AG09309 (cell line): ENCODE measurements at places on chromosomes 1 and 21.
A peak's percentile ranks its signal among the peaks of the same experiment; 100 is the strongest.

DNA sequence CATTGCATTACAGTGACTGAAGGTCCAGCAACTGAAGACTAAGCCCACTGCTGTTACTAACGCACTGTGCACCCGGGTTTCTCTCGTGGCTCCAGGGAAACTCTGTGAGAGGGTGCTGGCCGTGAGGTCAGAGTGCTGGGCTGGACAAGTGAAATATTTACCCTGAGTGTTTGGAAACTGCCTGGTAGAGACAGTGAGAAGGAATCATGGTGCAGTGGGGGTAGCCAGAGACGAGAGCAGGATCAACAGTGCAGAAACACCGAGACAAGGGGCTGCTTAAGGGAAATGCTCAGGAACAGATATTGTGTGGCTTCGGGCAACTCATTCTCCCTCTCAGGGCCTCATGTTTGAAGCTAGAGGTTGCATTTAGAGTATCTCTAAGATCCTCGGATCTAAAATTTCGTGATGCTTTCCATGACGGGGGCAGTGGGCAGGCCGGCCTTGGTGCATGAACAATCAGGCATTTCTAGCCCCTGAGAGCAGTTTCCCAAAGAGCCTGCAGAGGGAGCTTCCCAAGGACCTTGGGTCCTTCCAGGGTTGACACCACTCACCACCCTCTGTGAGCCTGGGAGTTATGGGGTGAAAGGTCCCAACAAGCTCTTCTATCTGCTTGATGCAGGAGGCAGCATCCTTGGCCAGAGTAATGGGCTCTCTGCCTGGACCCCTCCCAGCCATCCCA lies 9.7 kb downstream of the CD2 start:
- no peak for DNase-seq

- DNase-seq = no peak
These were observed 164.4 kb upstream of the DPT start for GRCh38 chr1:168893359-168893801.

DNA sequence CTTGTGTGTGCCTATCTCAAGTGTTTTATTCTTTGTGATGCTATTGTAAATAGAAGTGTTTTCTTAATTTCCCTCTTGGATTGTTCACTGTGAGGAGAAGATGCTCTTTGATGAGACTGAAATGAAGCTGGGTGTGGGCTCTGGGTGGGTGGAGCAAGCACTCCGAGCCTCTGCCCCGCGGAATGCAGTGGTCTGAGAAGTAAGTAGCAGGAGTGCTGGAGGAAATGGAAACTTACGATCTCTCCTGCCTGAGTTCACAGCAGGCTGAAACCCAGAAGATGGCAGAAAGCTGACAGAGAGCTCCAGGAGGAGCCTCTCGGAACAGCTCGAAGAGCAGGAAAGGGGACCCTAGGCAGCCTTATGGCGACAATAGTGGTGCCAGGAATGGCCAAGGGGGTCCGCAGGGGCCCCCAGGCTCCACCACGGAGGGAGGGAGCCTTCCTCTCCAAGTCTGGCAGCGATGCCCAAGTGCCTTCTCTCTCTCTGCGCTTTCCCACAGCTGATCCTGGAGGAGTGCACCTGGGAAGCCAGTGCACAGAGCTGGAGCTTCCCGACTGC lies 126.8 kb upstream of the COL6A1 start:
- no peak for DNase-seq

- DNase-seq = peak; percentile 94
These were observed 105.4 kb downstream of the PTPN14 start for GRCh38 chr1:214445831-214446614.

GRCh38 chr21:41821081-41821755 lies 54.4 kb upstream of the RIPK4 start:
- no peak for DNase-seq

DNA sequence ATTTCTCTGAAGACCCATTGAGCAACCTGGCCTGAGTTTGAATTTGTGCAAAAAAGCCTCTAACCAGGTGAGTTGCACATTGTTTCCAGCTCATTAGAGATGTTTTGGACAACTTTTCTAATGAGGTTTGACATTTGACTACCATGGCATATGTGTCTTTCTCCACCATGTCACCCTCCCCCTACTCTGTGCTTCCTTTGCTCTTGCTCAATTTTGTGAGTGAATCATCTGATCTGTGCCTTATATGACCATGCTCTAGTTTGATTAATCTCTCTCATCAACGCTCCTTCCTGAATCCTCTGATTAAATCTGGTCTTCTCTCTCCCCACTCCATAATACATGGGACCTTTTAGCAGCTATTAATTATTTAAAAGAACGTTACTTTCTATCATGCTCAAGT lies 144.8 kb upstream of the SAMSN1 start:
- DNase-seq = no peak

DNA sequence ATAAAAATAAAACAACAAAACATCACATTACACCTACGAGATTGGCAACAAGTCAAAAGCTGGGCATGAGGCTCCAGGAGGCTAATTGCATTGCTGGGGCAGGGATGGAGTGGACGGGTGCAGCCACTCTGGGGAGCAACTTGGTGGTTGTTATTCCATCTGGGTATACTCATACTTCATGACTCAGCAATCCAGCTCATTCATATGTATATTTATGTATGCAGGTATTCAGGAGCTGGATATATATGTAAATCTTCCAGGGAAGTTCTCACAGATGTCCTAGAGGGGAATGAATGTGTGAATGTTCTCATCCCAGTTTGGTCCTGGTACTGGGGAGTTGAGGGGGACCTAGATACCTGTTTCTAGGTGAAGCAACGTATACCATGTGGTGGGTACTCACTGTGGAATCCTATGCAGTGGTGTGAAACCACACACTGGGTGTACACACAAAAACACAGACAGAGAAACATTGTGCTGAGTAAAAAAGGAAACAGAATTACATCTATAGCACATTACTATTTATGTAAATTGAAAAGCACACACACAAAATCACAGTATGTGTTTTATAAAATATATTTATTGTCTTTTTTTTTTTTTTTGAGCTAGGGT lies 79.7 kb upstream of the RAB4A start:
- no peak for DNase-seq

GRCh38 chr1:41504114-41505035 lies 19.9 kb upstream of the EDN2 start:
- no peak for DNase-seq

DNA sequence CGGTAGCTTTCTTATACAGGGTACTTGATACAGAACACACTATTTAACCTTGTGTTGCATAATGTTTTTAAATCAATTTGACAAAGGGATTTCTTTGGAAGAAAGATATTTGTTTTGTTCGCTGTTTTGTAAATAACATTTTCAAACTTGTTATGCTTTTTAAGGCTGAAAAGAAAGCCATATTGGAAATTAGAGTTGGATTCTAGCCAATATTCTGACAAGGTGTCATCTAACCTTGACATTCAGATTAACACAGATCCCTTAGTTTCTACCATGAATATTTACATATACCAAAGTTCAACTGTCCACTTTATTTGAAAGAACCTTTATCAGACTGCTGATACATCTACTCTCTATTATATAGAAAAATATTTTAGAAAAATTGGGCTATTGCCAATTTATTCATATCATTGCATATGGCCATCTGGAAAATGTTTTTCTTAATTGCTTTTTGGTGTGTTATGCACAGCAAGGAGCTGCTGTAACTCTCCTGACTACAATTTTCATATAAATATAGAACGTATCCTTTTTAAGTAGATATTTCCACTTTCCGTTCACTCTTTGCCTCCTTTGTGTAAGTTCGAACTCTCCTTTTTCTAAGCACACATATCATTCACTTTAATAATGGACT lies 206.3 kb downstream of the NCAM2 start:
- DNase-seq = no peak

- no peak for DNase-seq
These were observed 57.9 kb upstream of the CXADR start for GRCh38 chr21:17455028-17455353.

GRCh38 chr1:60423146-60423780 lies 349.7 kb upstream of the C1orf87 start:
- DNase-seq = no peak

DNA sequence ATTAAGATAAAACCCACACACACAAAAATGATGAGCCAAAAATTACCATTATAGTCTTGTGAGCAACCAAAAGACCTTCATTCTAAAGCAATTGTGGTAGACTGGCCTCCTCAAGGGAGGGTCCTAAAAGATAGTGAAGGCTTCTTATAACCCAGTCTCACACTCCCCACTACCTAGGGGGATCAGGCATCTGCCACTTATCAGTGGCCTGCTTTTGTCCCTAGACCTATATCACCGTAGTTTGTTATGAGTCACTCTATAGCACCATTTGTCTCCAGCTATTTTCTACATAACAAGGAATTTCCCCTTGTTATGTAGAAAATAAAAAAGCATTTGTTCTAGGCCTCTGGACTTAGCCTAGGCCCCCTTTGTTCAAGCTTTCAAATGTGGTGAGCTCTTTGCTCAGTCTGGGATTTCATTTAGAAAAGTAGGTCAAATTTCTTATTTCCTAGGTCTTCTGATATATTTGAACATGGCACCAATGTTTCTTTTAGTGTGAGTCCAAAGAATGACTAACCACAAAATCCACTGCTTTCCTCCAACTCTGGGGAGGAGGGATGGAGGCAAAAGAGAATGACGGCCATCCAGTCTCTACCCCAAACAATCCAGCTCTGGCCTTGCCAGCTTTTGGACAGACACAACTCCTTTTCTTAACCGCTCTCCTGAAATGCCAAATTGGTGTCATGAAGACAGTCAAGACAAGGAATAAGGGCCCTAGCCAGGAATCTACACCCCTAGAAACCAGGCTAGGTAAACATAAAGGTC lies 8.9 kb downstream of the ADAR start:
- DNase-seq = no peak

DNA sequence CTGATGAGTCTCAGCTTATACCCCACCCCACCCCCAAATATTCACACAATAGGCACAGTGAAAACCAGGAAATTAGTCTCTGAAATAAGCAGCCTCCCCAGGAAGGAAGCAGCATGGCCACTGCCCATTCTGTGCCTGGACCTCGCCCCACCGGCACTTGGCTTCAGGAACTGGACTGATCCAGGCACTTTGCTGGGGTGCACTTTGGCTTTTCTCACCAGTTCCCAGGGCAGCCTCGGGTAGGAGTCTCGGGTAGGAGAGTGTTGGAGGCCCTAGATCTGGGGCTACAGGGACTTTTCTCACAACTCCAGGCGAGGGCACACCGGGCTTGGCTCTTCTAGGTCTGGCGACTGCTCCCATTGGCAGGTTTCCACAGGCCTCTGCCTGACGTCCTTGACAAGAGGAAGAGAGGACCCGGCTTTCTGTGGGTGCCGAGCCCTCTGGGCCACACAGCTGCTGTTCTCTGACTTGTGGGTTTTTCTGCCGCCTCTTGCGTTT lies 18.7 kb downstream of the ADARB1 start:
- DNase-seq = no peak

- no peak for DNase-seq
These were observed 23.4 kb downstream of the VAV3 start for GRCh38 chr1:107941531-107941930.

DNA sequence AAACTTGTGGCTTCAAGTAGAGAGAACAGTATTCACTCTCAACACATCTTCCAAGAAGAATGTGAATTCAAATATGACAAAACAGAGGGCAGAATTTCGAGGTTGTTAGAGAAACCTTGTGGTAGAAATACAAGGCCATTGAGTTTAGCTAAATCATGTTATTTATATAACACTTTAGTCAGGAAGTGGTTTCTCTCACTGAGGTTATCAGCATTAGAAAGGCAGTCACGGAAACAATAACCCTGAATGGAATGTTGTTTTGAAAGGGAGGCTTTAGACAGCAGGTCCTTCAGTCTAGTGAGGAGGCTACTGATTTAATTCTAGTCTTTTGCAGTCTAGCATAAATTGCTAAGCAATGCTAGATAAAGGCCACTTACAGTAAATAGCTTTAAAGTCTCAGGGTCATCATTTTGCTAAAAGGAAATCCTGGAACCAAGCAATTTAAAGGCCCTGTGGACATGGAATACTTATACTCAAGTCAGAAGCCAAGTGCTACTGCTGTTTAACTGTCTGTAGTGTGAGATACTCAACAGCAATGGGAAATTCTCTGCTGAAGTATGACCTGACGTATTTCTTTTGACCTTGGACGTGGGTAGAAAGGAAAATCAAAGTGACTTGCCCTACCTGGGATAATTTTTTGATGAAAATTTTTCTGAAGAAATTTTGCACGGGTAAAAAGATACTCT lies 89.0 kb upstream of the CHODL start:
- DNase-seq = no peak

DNA sequence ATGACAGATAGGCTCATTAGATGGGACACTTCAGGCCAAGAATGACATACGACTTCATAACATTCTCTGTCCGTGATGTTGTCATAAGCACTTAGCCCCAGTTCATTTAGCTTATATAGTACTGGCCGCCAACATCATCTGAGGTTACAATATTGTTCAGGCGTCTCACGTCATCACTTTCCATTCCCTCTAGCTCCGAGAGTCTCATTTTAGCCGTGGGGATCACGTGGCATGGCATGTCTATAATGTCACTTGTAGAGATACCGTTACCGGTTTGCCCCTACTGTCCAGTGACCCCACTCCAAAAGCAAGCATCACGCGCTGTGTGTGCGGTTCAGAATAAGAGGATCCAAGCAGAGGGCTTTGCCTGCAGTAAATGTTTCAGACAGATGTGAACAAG lies 34.6 kb upstream of the HEATR1 start:
- no peak for DNase-seq

DNA sequence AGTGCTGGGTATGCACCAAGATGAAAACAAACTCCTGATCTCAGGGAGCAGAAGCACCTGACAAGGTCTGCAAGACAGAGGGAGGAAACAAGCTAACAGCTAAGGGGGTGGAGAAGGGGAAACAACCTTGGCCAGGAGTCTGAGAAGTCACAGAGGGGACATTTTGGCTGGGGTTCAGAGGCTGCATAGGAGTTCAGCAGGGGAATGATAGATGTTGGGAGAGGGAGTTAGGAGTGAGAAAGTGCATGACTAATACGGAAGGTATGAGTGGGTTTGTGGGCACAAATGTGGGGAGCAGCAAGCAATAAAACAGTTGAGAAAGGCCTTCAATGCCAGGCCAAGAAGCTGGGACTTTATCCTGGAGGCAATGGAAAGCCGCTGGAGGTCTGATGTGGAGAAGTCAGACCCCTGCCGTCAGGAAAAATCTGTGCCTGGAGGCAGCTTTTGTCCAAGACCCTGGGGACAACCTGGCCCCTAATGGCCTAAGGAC lies 16.4 kb downstream of the EPHA2 start:
- peak; percentile 87 for DNase-seq

GRCh38 chr1:172764378-172764777 lies 105.5 kb downstream of the FASLG start:
- no peak for DNase-seq

- DNase-seq = no peak
These were observed 241.8 kb downstream of the TRABD2B start for GRCh38 chr1:47755101-47755990.
